ENCODE measurements at places on chromosomes 2 and 18.

GRCh38 chr2:287471-287885 is 413 bp downstream of the ALKAL2 start:
- DNase-seq, result no peak

GRCh38 chr18:40485318-40485717 is 1469.7 kb upstream of the PIK3C3 start:
- no peak for DNase-seq

DNA sequence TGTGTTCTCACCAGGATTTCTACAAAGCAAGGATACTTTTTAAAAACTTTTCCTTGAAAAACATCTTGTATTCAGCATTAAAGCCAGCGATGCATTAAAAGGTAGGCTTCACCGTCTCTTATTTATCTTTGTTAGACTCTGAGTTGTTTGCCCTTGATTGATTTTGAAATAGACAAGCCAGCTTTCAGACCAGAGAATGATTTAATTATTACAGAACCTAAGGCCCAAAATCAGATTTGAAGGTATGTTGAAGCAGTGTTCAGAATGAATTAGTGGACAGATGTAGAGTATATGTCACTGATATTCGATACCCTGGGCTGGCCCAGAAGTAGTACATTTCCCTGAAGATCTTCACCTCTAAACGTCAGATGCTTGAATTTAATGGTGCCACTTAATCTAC is 136.4 kb downstream of the THSD7B start:
- DNase-seq, result no peak

GRCh38 chr2:100662866-100663265 is 100.1 kb downstream of the PDCL3 start:
- no peak for DNase-seq

- no peak for DNase-seq
Observed at GRCh38 chr2:24382363-24383073, 22.2 kb upstream of the ITSN2 start.

GRCh38 chr2:178414266-178415247 is 36.4 kb downstream of the PRKRA start:
- peak; percentile 87 for DNase-seq

DNA sequence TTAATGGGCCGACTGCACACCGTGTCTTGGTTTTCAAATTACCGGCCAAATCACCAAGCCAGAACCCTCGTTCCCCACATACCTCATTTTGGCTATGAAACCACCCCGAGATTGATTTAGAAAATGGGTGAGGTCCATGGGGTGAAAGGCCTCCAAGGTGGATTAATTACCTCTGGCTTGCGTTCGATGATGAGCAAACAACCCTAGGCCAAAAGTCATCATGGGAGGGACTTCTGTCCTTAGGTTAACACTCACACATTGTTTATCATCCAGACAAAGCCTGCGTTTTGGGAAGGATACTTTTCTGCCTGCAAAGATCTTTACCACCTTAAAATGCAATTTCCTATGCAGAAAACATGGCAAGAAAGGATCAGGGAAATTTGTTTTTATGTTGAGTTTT is 48.5 kb downstream of the GALR1 start:
- no peak for DNase-seq

GRCh38 chr2:42962508-42962953 is 170.1 kb upstream of the HAAO start:
- no peak for DNase-seq

DNA sequence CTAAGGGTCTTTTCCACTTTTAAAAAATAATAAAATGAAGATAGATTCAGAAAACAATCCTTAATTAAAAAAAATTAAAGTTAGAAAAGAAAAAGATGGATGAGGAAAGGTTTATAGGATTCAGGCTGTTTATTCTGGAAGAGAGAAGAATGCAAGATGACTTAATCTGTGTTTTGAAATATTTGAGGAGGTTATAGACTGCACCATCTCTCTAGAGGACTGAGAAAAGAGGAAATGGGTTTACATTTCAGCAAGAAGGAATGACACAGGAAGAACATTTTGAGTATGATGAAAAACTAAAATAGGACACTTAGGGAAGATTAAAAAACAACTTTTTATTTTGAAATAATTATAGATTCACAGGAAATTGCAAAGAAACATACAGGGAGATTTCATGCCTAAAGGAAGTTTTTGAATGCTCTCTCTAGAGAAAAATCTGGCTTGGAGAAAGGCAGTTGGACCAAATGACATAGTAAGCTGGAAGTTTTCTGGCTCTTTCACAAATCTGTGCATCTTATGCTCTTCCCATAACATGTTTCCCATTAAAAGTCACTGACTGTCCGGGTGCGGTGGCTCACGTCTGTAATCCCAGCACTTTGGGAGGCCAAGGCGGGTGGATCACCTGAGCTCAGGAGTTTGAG is 75.0 kb downstream of the CERS6 start:
- DNase-seq, result no peak

DNA sequence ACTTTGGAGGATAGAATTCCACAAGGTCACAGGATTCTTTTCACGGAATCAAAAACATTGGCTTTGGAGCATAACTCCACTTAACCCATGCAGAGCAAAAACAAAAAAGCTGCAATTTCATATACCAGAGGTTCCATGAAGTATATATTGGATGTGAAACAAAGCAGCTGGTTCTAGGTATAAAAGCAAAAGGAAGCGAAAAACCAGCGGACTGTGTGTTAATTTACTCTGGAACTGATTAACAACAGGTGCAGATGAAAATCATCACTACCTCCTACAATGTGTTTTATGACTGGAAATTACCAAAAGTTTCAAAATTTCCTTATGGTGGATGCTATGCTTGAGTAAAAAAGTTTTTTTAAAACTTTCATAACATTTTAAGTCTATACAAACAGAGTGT is 54.4 kb upstream of the LINC00305 start:
- DNase-seq, result no peak

- DNase-seq, result no peak
Observed at GRCh38 chr2:172561270-172561669, 5.4 kb downstream of the PDK1 start.

GRCh38 chr2:45759310-45759851 is 107.9 kb downstream of the PRKCE start:
- DNase-seq, result no peak

DNA sequence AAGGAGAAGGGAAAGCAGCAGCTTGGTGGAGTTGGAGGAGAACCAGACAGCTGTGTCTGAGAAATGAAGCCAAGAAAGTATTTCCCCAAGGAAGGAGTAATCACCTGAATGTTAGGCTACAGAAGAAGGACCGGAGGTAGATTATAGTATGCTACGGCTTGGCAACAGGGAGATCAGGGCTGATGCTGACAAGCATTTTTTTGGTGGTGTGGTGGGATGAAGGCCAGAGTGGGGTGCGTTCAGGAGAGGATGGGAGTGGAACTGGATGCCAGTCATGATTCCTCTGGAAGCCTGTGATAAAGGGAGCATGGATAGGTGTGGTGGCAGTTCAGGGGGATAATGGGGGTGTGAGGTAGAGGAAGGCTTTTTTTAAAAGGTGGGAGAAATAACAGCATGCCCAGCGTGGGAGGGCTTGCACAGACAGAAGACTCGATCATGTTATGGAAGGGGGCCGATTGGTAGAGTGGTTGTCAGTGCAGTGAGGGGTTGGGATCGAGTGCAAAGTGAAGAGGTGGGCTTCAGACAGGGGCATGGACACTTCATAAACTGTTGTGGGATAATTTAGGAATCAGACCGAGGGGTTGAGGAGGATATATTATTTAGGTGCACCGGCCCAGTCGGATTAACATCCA is 5.6 kb downstream of the CEP192 start:
- no peak for DNase-seq

DNA sequence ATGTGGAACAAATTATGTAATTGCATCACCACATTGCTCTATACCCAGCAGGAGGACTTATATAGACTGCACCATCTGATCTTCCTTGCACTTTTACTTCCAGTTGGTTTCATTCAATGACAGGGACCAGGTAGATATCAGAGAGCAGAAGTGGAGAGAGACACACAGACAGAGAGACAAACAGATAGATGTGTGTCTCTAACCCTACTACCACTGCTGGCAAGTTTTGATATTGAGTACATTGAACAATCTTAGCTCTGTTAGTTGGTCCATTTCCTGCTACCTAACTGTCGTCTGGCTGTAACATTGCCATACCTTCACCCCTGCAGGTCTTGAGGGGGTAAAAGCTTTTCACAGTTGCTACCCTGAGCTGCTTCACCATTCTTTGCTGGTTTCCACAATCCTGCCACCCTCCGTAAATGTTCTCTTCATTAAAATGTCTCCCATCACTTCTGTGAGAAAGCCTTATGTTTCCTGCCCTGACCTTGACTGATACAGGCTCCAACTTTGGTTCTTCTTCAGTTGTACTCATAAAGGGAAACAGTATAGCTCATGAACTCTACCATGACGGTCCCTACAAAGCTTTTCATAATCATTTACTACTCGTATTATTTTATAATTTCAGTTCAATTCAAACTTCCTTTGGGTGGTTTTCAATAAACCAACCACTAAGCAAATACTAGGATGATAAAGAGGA is 62.3 kb upstream of the ITGA4 start:
- DNase-seq, result no peak

DNA sequence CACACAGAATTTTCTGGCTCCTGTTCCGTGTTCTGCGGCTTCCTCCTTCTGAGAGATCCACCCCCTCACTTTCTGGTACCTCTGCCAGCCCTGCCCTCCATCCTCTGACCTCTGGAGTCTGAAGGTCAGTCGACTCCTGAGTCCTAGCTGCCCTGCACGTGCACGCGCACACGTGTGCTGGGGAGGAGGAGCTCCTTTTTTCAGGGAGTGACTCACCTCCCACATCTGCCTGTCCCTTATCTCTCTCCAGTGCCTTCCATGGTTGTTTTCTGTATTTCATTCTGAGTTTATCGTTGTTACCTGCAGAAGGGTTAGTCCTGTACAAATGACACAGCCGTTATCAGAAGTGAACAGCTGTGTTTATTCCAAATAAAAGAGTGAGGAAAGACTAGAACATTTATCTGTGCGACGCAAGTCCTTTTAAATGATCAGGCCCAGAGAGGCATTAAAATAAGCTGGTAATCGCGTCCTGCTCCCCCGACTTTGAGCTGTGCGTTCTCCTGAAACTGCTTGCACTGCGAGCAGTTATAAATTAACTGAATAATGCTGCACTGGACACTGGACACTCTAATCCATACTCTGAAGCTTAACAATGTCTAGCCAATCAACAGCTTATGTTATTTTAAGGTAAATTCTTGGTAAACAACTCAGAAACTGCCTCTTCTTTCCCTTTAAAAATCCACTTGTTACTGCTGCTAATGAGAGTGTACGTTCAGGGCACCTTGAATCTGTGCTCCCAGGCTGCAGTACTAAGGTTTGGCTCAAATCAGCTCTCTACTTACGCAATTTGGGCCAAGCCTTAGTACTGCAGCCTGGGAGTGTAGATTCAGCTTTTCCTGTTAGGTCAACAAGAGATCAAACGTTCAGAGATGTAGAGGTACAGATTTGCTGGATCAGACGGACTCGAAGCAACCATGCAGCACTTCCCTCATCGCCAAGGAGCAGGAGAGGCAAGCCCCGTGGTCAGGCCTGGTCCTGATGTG is 72.5 kb downstream of the GALR1 start:
- DNase-seq, result no peak

DNA sequence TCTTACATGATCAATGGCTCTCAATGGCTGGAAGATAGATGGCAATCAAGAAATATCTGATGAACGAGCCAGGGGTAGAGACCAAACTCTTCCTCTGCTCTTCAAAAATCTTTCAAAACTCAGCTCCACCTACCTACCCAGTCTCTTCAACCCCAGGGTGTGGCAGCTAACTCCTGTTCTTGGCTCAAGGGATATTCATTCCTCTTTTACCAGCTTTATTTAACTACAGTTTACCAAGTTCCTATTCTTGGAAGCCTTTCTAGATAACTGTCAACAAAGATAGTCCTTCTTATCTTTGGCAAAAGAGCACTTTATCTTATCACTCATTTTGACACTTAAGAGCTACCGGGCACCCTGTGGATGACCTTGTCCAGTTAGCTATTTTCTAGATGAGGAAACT is 36.3 kb downstream of the EPHA4 start:
- DNase-seq, result no peak

GRCh38 chr2:229254206-229254605 is 16.9 kb downstream of the PID1 start:
- no peak for DNase-seq
